ENCODE measurements at places on chromosomes 3 and 15. TPM values are rescaled to one million over a fixed set of nuclear protein-coding genes. Genes with fewer than 3 reads are reported as not detected.

Gene SHC4
- 2.5 TPM for total RNA-seq

Gene PPM1L
- 0.28 TPM for total RNA-seq

Gene LRRC31
- not detected for total RNA-seq

DNA sequence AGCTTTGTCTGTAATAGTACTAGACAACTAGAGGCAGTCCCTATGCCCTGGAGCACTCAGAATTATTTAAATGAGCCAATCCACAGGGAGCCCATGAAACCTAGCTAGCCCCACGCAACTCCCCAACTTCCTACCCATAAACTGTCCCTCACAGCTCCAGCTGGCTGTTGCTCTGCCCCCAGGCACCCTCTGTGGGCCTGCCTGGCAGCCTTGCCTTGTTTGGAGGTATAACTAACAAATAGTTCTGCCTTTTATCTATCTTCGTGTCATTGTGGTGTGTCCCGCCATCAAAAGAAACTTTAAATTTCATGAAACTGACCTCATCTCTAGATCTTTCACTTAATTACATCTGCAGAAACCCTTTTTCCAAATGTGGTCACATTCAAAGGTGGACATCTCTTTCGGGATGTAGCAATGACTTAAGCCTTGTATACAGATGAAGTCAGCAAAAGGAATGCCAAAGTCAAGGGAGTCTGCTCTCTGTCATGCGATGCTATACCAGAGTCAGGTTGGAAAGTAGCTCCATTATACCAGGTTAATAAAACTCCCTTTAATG lies 1.8 kb upstream of the RTP3 start:
- peaks cover 29% of the 10 kb centered on the region for H3K4me1 ChIP-seq
- H3K36me3 ChIP-seq, result no peaks in the 10 kb centered on the region
- DNase-seq, result peak; percentile 95
- H3K27ac ChIP-seq, result peak overlapping the region; percentile 90
- no peak overlapping the region for H3K4me3 ChIP-seq
